Hypothalamus (tissue), 51 donors: ENCODE measurements at places on chromosomes 12 and 14.

DNA sequence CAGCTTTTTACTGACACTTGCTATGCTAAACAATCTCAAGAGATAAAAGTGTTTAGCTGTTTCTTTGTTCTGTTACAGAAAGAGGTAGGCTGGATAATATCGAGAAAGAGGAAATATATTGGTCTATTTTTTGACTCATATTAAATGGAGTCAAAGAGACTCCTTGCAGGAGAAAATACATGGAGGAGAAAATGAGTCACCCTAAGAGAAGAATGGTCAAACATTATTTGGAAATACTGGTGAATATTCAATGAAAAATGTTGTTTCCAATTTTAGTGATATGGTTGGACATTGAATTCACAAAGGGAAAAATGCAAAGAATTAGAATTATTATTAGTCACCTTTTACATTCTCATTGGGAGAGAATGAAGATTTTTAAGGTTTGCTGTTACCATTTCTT lies 3.2 kb downstream of the KCNJ8 start:
- no peak for DNase-seq

- DNase-seq = no peak
Measured at GRCh38 chr12:121314431-121314830, 17.9 kb upstream of the CAMKK2 start.

GRCh38 chr14:24321212-24321975 lies 10.1 kb downstream of the LTB4R start:
- DNase-seq = no peak

DNA sequence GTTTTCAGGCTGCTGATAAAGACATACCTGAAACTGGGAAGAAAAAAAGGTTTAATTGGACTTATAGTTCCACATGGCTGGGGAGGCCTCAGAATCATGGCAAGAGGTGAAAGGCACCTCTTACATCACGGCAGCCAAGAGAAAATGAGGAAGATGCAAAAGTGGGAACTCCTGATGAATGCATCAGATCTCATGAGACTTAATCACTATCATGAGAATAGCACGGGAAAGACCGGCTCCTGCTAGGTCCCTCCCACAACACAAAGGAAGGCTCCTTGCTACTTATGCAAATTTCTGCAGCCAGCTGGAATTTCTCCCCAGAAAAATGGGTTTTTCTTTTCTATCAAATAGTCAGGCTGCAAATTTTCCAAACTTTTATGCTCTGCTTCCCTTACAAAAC lies 174.1 kb upstream of the RMST start:
- no peak for DNase-seq

DNA sequence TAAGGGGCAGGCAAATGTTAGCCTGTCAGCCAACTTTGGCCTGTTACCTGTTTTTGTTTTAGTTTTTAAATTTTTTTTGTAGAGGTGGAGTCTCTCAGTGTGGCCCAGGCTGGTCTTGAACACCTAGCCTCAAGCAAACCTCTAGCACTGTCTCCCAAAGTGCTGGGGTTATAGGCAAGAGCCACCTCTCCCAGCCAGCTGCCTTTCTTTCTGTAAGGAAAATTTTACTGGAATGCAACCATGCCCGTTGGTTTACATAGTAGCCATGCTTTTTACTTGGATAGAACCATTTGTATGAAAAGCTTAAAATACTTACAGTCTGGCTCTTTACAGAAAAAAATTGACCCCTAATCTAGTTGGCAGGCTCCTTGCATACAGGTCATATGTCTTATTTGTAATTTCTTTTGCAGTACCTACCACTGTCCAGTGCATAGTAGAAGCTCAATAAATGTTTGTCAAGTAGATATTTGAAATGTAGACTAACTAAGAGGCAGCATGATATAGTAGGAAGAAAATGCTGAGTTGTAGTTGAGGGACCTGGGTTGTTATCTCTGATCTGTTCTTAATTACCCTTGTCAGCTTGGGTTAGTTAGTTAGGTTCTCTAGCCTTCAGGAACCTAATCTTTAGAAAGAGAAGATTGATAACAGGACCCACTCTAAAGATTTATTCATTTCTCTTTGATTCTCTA lies 4.7 kb downstream of the MDM2 start:
- no peak for DNase-seq

DNA sequence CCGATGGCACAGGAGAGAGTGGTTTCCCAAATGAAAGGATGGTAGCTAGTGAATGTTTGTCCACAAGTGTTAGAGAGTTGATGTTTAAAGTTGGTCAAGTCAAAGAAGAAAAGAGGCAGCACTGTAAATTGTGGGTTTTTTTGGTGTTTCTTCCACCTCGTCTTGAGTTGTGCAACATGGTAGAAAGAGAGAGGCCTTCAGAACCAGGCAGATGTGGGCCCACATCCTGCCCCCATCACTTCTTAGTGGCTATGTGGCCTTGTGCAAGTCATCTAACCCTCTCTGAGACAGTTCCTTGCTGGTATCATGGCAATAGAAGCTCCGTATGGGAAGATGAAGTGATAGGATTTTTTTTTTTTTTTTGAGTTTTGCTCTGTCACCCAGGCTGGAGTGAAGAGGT lies 60.8 kb downstream of the NDUFA12 start:
- DNase-seq = no peak

DNA sequence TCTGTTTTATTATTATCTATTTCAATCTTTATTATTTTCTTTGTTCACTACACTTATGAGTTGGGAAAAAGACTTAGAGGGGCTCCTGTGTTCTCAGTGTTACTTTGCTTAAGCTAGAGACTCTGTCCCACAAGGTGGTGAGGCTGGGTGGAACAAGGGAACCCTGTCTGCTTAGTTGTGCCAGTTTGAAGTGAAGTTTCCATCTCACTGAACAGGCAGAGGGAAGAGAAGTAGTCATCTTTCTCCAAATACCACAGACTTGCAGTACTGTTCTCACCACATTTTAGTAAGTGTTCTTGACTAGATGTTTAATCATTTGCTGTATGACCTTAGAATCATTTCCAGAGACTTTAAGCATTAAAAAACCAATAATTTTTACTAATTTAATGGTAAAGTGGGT lies 195.7 kb upstream of the NEDD1 start:
- DNase-seq = no peak

- no peak for DNase-seq
Measured at GRCh38 chr12:13222076-13222475, 25.6 kb downstream of the EMP1 start.

GRCh38 chr14:96824283-96824682 lies 27.1 kb downstream of the VRK1 start:
- no peak for DNase-seq

- no peak for DNase-seq
Measured at GRCh38 chr14:61704554-61704953, 9.2 kb downstream of the HIF1A start.

GRCh38 chr14:51889851-51890250 lies 29.4 kb downstream of the GNG2 start:
- no peak for DNase-seq

- no peak for DNase-seq
Measured at GRCh38 chr12:121558956-121559355, 21.9 kb downstream of the KDM2B start.

DNA sequence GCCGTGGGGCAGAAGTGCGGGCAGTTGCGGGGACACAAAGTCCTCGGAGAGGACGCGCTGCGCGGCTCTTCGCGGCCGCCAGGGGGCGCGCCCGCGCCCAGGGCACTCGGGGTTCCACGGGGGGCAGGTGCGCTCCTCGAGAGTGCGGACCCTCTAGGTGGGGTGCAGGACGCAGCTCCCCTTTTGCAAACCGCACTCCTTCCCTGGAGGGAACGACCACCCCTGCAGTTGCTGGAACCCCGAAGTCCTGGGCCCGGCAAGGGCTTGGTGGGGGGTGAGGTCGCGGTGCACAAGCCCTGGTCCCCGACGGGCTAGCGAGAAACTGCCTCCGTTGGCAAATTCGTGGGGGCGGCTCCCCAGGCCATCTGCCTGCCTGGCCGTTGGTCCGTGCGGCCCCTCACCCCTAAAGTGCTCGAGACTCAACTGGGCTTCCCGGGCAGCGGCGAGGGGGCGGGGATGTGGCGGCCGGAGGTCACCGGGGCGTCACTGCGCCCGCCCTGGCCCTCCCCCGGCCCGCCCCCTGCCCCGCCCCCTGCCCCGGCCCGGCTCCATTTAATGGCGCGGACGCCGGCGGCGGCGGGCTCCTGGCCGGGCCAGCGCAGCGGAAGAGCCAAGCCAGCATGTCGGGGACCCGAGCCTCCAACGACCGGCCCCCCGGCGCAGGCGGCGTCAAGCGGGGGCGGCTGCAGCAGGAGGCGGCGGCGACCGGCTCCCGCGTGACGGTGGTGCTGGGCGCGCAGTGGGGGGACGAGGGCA lies at the start of gene ADSS1:
Gene ADSS1 (plus strand): TSS at position 579 of the 756 bp plus-strand sequence. CDS start 42 bp downstream, at position 621.
- peak; percentile 53 for DNase-seq

DNA sequence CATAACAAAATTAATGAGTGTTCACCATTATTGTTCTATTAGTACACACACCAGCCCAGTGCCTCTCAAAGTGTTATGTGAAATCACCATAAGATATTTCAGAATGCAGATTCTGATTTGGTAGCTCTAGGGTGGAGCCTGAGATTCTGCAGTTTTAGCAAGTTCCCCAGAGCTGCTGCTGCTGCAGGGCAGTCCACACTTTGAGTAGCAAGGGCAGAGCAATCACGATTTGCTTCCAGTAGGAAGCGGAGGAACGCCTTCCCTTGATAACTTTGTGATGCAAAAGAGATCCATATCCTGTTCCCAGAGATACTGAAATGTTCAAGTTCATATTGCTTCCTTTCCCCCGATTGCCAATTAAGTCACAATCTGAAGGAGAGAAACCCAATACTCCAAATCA lies 57.9 kb downstream of the SLC17A8 start:
- no peak for DNase-seq

- no peak for DNase-seq
Measured at GRCh38 chr12:120168337-120168736, 26.2 kb downstream of the GCN1 start.

DNA sequence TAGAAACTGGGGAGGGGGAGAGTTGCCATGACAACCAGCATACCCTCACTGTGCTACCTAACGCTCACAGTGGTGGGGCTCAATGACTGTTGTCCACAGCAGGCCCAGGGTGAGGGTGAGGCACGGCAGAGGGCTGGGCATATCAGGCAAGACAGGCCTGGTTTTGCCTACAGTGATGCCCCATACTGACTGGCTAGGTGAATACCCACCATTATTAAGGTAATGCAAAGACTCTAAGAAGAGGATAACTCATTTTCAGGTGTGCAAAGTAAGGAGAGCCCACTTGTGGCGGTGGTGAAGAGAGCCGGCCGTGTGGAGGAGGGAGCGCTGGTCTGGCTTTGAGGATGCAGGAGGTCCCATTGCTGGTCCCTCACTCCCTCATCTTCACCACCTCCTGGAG lies 422.3 kb downstream of the FUT8 start:
- DNase-seq = no peak

DNA sequence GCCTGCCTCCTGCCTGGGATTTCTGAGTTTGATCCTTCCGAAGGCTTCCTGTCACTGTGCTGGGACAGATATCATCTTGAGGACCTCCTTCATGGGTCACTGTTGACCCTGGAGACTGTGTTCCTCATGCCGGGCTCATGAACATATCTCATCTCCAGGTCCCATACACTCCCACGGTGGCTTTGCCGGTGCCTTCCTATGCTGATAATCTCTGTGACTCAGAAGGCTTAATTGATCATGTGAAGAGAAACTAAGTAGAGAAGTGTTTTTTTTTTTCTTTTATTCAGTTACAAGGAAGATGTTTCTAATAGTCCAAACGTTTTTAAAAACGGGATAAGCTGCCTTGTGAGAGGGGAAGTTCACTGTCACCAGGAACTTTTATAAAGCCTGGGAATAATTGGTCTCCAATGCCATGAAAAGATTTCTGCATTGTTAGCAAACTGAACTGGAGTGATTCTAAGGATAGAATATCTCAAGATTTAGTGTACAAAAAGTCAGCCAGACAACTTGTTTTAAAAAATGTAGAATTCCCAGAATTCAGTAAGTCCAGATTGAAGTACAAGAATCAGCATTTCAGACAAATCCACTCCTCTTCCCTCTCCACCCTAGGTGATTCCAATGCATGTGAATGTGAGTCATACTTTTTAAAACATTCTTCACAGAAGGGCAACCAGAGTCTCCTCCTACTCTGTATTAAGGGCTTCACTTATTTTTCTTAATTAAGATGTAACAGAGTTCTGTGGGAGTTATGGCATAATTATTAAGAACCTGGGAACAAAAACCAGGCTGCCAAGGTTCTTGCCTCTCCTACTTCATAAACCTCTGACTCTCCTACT lies 139.8 kb upstream of the LGR5 start:
- DNase-seq = no peak
